ENCODE measurements at places on chromosomes 7 and 10.

DNA sequence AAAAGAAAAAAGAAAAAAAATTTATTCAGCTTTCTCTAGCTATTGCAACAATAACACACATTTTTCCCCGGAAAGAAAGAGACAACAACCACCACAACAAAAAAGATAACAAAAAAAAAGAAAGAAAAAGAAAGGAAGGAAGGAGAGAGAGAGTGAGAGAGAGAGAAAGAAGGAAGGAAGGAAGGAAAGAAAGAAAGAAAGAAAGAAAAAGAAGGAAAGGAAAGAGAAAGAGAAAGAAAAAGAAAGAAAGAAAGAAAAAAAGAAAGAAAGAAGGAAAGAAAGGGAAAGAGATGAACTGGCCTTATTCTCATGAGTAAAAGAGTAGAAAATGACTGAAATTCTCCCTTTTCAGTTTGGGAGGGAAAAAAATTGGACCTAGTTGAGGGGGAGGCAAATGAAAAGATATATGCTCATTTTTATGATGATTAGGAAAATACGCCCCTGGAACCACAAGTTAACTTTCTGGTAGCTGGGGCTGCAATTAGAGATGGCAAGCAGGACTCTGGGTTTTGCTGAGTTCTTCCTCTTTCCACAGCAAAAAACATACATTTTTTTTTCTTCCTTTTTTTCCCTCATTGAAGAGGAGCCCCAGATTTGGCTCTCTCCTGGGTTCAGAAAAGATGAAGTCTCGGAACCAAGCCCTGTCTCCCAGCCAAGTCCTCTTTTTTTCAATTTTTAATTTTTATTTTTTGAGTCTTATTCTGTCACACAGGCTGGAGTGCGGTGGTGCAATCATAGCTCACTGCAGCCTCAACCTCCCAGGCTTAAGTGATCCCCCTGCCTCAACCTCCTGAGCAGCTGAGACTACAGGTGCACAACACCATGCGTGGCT is 12.6 kb upstream of the PRDX3 start:
- no peak overlapping the region for H3K27ac ChIP-seq
- H3K4me1 ChIP-seq, result peaks cover 17% of the 10 kb centered on the region
- no peaks in the 10 kb centered on the region for H3K36me3 ChIP-seq
- no peak for DNase-seq
- no peak overlapping the region for H3K4me3 ChIP-seq

GRCh38 chr7:134255814-134256213 is 60.9 kb downstream of the SLC35B4 start:
- no peaks in the 10 kb centered on the region for H3K4me1 ChIP-seq
- peaks cover 7% of the 10 kb centered on the region for H3K36me3 ChIP-seq

DNA sequence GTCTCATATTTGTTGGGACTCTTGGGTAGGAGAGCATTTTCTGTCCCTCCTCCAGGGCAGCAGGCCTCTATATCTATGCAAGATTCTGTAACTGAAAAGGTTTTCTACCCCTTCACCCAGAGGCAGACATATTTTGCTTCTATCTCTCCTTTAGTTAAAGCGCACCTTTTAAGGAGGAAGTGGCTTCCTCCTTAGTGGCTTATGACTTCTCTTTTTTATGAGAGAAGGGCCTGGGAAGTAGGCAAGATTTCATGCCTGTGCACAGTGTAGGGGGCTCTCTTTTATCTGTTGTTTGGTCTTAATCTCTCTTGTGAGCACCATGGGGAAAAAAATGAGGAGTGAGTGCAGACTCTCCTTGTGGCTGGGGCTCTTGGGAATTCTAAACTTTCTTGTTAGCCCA is 122.1 kb downstream of the LRMDA start:
- H3K4me1 ChIP-seq, result no peaks in the 10 kb centered on the region
- H3K27ac ChIP-seq, result no peak overlapping the region
- no peak overlapping the region for H3K4me3 ChIP-seq
- no peak for DNase-seq
- H3K36me3 ChIP-seq, result no peaks in the 10 kb centered on the region

GRCh38 chr7:30633223-30633622 is 38.5 kb downstream of the GARS1 start:
- no peak overlapping the region for H3K4me3 ChIP-seq
- H3K27ac ChIP-seq, result no peak overlapping the region
- DNase-seq, result no peak
- H3K36me3 ChIP-seq, result peaks cover 43% of the 10 kb centered on the region

Data from naive B cell (primary cell).